ENCODE measurements at places on chromosomes 2 and 18. TPM values are rescaled to one million over a fixed set of nuclear protein-coding genes. Genes with fewer than 3 reads are reported as not detected.

- no peaks in the 10 kb centered on the region for H3K36me3 ChIP-seq
- DNase-seq: no peak
- no peak overlapping the region for H3K27ac ChIP-seq
- H3K4me1 ChIP-seq: no peaks in the 10 kb centered on the region
- H3K27me3 ChIP-seq: no peaks in the 10 kb centered on the region
Observed at GRCh38 chr18:25661831-25662230, 309.9 kb upstream of the ZNF521 start.

GRCh38 chr2:37816036-37816435 lies 109.1 kb upstream of the RMDN2 start:
- H3K27ac ChIP-seq: no peak overlapping the region
- H3K4me3 ChIP-seq: no peak overlapping the region
- no peaks in the 10 kb centered on the region for H3K36me3 ChIP-seq
- no peaks in the 10 kb centered on the region for H3K27me3 ChIP-seq
- H3K4me1 ChIP-seq: no peaks in the 10 kb centered on the region
- no peak for DNase-seq

GRCh38 chr18:54035927-54036326 lies 188.5 kb downstream of the MBD2 start:
- H3K27me3 ChIP-seq: no peaks in the 10 kb centered on the region
- no peak overlapping the region for H3K27ac ChIP-seq
- DNase-seq: no peak
- H3K4me3 ChIP-seq: no peak overlapping the region
- no peaks in the 10 kb centered on the region for H3K36me3 ChIP-seq

DNA sequence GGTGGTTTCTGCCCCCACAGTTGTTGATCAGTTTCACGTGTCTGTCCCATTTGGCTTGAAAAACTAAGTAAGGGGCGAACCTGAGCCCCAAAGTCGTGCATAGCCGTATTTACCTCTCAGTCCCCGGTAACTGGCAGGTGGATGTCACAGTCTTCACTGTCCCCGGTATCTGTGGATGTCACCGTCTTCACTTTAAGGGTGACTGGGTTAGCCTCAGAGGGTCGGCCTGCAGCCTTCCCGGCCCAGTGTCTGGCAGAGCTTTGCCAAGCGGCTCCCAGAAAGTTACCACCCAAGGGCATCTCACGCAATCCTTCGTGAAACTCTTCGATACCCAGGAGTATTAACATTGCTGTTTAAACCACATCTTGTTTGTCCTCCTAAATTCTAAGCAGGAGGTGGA lies 125.3 kb upstream of the CTDP1 start:
- H3K36me3 ChIP-seq: no peaks in the 10 kb centered on the region
- no peak overlapping the region for H3K4me3 ChIP-seq
- peak; percentile 30 for DNase-seq
- no peaks in the 10 kb centered on the region for H3K27me3 ChIP-seq

- no peaks in the 10 kb centered on the region for H3K27me3 ChIP-seq
- H3K27ac ChIP-seq: no peak overlapping the region
- H3K4me3 ChIP-seq: no peak overlapping the region
- H3K36me3 ChIP-seq: no peaks in the 10 kb centered on the region
Observed at GRCh38 chr2:179410552-179411356, 146.1 kb upstream of the SESTD1 start.

- no peak overlapping the region for H3K4me3 ChIP-seq
- no peak for DNase-seq
- no peaks in the 10 kb centered on the region for H3K36me3 ChIP-seq
Observed at GRCh38 chr2:120536141-120536540, 190.2 kb downstream of the INHBB start.

DNA sequence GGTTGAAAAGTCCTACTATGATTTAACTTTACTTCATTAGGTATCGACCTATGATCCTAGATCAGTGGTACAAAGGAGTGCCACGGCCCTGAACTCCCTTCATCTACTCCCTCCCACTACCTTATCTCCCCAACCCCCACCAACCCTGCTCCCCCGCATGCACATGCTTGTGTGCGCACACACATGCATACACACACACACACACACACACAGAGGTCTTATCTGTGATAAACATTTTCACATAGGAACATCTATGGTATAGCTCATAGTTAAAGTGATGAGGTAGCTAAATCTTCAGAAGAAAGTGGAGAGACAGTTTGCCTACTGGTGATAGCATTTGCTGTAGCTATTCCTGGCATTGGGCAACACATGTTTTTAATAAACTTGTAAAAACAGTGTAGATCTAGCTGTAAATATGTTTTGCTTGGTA lies 471.3 kb downstream of the ZEB2 start:
- H3K27ac ChIP-seq: no peak overlapping the region
- no peak for DNase-seq
- no peak overlapping the region for H3K4me3 ChIP-seq
- H3K36me3 ChIP-seq: no peaks in the 10 kb centered on the region
- no peaks in the 10 kb centered on the region for H3K4me1 ChIP-seq

DNA sequence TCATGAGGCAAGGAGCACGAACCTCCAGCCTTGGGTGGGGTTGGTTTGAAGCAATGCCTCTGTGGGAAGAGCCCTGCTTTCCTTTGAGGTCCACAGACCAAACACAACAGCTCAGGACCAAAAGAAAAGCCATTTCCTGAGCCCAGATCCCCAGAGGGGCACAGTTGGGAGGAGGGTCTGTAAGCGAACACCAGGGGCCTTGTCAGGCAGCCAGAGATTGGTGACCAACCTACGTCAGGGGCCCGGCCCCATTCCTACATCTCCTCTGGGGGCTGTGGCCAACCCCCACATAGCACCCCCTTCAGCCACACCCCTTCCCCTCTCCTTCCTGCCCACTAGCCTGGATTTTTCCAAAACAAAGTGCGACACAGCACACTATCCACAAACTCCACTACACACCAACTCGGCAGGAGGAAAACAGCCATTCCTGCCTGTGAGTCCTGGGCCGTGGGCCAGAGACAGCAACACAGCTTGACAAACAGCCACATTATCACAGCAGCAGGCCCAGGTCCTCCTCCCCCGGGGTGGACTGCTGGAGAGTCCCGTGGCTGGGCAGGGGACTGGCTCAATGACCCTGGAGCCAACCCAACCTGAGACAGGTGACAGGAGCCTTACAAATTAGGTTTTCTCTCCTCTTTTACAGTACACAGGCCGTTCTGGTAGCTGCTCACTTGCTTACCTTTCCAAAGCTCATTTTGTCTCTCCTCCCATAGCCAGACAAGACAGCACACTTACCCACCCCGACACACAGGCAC lies 98.8 kb downstream of the TNS1 start:
- peaks cover 3% of the 10 kb centered on the region for H3K4me1 ChIP-seq
- no peaks in the 10 kb centered on the region for H3K36me3 ChIP-seq
- no peaks in the 10 kb centered on the region for H3K27me3 ChIP-seq
- H3K27ac ChIP-seq: no peak overlapping the region

- no peaks in the 10 kb centered on the region for H3K36me3 ChIP-seq
- H3K4me3 ChIP-seq: no peak overlapping the region
- H3K27me3 ChIP-seq: no peaks in the 10 kb centered on the region
- DNase-seq: no peak
- H3K27ac ChIP-seq: no peak overlapping the region
Observed at GRCh38 chr18:37297106-37297505, 268.5 kb downstream of the CELF4 start.

- H3K4me3 ChIP-seq: no peak overlapping the region
- H3K27ac ChIP-seq: no peak overlapping the region
- H3K27me3 ChIP-seq: no peaks in the 10 kb centered on the region
Observed at GRCh38 chr2:878245-878930, 72.3 kb upstream of the SNTG2 start.

Gene GALM
- 13.1 TPM for total RNA-seq

Gene ERFE
- 0.50 TPM for total RNA-seq

Gene NDUFAF7
- 41.4 TPM for total RNA-seq

Gene TCF23
- not detected for total RNA-seq
